ENCODE measurements at places on chromosomes 2 and 18.

GRCh38 chr2:216563646-216564045 is 65.0 kb downstream of the RPL37A start:
- DNase-seq = no peak

DNA sequence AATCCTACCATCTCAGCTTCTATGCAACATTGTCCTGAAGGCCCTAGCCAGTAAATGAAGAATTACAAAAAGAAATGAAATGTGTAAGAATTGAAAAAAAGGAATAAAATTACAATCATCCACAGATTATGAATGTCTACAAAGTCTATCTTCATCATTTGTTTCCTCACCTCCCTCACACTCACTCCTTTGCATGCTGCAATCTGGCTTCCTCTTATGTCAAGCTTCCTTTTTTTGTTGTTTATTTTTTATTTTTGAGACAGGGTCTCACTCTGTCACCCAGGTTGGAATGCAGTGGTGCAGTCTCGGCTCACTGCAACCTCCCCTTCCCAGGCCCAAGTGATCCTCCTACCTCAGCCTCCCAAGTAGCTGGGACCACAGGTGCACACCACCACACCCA is 129.0 kb downstream of the CABYR start:
- DNase-seq = no peak

- peak; percentile 67 for DNase-seq
Observed at GRCh38 chr2:237904831-237905599, 45.6 kb downstream of the RAMP1 start.

- no peak for DNase-seq
Observed at GRCh38 chr2:25557179-25558036, 116.0 kb downstream of the DTNB start.

GRCh38 chr2:64143169-64144056 is 807 bp downstream of the PELI1 start:
- peak; percentile 25 for DNase-seq

DNA sequence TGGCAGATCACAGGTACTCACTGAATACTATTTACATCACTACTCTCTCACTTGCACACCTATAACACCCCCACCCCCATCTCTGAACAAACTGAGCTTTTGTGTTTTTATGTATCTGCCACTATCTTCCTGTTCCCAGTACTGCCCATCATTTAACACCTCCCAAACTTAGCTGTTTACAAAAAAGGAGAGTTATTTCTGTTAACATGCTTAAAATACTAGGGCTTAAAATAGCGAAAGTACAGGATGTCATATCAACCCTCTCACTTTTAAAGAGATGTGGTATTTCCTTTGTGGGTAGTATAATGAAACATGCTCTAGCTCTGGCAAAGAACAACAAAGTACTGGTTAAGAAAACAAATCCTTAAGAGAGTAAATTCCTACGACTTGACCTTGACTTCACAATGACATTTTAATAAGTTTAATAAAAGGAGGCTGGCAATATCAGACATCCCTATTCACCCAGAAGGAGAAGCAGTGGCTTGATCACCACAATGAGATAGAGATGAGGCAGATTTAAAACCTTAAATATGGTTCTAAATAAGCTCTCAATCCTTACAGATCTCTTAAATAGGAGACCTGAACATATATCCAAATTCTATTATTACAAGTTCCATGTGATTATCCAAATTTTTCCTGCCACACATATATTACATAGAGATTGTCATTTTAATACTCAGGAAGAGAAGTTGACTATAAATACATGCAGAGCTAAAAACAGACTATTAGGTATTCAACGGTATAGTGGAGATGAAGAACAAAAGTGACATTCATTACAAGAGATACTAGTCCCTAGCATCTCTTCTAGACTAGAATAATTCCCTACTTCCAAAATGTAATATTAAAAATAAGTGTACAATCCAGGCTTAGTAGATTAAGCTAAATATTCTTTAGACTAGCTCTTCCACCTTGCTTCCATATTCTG is 36.9 kb downstream of the TRAK2 start:
- DNase-seq = peak; percentile 53

- DNase-seq = no peak
Observed at GRCh38 chr2:128600581-128601297, 282.1 kb upstream of the HS6ST1 start.

- DNase-seq = no peak
Observed at GRCh38 chr18:79367480-79367879, 28.2 kb upstream of the NFATC1 start.

DNA sequence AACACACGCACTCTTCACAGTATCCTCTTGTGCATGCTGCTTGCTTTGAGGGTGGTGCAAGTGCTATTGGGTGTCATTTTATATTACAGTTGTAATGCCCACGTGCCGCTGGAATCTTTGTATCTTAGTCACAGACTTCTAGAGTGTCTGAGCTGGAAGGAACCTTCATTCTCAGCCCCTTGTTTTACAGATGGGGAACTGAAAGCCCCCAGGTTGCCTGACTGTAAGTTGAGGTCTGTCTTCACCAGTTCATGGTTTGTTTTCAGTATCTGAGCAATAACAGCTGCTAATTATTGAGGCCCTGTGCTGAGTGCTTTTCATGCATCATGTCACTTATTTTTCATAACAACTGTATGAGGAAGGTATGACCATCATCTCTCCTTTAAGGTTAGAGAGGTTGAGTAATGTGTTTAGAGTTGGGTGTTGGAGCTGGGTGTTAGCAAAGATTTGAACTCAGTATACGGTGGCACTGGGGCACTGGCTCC is 77.0 kb downstream of the PRKCE start:
- no peak for DNase-seq

DNA sequence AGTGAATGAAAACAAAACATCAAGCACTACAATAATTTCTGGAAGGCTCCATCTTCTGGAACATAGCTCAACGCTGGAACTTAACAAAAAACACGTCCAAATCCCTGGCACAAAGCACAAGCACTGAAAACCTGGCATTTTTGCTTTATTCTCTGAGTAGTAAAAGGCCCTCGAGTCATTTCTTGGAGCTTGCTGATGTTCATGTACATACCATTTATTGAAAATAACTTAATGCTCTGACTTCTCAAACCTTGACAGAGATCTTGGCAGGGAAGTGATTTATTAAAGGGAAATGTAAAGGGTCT is 76.5 kb upstream of the STK17B start:
- no peak for DNase-seq

All from AG10803 (cell line).